ENCODE measurements at places on chromosomes 11 and 22. TPM values are rescaled to one million over a fixed set of nuclear protein-coding genes. Genes with fewer than 3 reads are reported as not detected.

The HOATZ gene
- not detected for total RNA-seq

DNA sequence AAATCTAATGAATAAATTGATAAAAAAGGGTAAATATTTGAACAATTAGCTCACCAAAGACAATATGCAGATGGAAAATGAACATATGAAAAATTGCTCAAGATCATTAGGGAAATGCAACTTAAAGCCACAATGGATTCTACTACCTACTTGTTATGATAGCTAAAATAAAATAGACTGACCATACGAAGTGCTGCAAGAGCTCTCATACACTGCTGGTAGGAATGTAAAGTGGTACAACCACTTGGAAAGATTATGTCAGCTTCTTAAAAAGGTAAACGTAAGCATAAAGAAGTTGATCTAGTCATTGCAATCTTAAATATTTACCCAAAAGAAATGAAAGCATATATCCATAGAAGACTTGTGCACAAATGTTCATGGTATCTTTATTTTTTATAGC is 504.2 kb upstream of the ARHGAP42 start:
- no peak overlapping the region for H3K4me3 ChIP-seq
- no peak for DNase-seq
- no peaks in the 10 kb centered on the region for H3K36me3 ChIP-seq
- H3K27ac ChIP-seq: no peak overlapping the region

DNA sequence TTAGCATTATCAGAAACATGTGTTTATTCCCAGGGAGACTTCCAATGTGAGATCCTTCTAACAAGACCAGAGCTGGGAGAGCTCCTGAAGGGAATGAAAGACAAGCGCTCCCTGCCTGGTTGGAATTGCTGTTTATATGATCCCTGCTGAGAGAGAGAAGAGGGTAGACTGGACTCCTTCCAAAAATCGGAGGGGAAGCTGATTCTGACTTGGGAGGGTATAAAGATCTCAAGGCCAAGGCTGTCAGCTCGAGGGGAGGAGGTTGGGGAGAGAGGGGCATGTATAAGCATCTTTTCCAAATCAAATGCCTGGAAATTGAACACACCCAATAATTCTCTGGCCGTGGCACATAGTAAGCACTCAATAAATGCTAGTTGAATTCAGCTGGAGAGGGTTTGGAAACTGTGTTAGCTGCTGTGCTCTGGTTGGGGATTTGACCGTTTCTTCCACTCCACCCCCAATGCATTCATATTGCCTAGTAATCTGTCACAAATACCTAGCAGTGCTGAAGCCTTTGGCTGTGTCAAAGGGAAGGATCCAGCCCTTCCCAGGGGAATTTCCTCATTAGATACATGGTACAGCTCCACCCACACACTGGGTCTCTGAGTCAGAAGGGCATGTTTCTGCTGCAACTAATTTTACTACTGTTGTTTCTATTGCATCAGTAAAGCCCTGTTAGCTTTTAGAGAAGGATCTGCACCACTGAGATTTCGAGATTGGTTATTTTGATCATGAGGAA is 61.5 kb downstream of the CACNG2 start:
- H3K4me3 ChIP-seq: no peak overlapping the region
- H3K27ac ChIP-seq: no peak overlapping the region
- no peaks in the 10 kb centered on the region for H3K36me3 ChIP-seq
- no peaks in the 10 kb centered on the region for H3K4me1 ChIP-seq

The ATM gene
- total RNA-seq: 555 TPM

- no peak overlapping the region for H3K4me3 ChIP-seq
- H3K4me1 ChIP-seq: no peaks in the 10 kb centered on the region
Measured at GRCh38 chr11:26995701-26996460, 2.0 kb downstream of the FIBIN start.
